ENCODE measurements at places on chromosomes 1 and 21.

DNA sequence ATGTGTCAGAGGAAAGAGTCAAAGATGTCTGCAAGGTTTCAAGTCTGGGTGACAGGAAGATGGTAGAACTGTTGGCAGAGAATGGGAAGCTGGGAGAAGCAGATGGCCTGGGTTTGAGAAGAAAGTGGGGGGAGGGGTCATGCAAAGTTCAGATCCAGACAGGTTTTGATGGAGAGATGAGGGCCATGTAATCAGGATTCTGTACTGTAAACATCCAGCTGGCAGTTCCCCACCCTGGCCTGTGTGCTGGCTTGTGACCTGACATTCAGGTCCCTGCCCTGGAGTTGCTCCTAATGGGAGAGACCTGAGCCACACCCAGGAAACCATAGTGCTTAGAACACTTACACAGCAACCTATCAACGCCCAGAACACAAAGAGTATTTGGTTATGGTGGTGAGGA is 15.6 kb upstream of the ETV3 start:
- H3K4me1 ChIP-seq = peaks cover 33% of the 10 kb centered on the region
- no peak overlapping the region for H3K27ac ChIP-seq
- H3K27me3 ChIP-seq = no peaks in the 10 kb centered on the region
- H3K36me3 ChIP-seq = no peaks in the 10 kb centered on the region
- no peak overlapping the region for H3K4me3 ChIP-seq
- DNase-seq = no peak

DNA sequence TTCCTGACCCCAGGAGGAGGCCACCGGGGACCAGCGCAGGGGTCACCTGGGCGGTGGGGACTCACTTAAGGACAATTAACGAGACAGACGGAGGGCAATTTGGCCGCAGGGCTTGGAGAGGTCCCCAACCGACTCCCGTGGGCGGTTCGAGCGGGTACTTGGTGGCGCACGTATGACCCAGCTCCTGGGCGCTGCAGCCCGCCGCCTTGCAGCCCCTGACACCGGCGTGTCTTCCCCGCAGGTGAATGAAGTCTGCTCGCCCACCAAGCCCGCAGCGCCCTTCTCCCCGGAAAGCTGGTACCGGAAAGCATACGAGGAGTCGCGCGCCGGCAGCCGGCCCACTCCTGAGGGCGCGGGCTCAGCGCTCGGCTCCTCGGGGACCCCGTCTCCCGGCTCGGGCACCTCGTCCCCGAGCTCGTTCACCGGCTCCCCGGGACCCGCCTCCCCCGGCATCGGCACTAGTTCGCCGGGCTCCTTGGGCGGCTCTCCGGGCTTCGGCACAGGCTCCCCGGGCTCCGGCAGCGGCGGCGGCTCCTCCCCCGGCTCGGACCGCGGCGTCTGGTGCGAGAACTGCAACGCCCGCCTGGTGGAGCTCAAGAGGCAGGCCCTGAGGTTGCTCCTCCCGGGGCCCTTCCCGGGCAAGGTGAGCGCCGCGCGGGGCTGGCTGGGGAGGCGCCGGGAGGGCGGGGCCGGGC is 1.4 kb downstream of the KIF26B start:
- H3K4me1 ChIP-seq = peaks cover 9% of the 10 kb centered on the region
- H3K27ac ChIP-seq = no peak overlapping the region
- H3K36me3 ChIP-seq = no peaks in the 10 kb centered on the region
- peak; percentile 15 for DNase-seq

- no peaks in the 10 kb centered on the region for H3K36me3 ChIP-seq
- peak overlapping the region; percentile 93 for H3K27ac ChIP-seq
- no peaks in the 10 kb centered on the region for H3K27me3 ChIP-seq
- H3K4me3 ChIP-seq = peak overlapping the region; percentile 43
Measured at GRCh38 chr1:228162286-228163006, 3.2 kb upstream of the IBA57 start.

GRCh38 chr1:108089477-108089876 is 110.7 kb downstream of the SLC25A24 start:
- no peak overlapping the region for H3K27ac ChIP-seq
- no peak for DNase-seq
- H3K4me1 ChIP-seq = no peaks in the 10 kb centered on the region

DNA sequence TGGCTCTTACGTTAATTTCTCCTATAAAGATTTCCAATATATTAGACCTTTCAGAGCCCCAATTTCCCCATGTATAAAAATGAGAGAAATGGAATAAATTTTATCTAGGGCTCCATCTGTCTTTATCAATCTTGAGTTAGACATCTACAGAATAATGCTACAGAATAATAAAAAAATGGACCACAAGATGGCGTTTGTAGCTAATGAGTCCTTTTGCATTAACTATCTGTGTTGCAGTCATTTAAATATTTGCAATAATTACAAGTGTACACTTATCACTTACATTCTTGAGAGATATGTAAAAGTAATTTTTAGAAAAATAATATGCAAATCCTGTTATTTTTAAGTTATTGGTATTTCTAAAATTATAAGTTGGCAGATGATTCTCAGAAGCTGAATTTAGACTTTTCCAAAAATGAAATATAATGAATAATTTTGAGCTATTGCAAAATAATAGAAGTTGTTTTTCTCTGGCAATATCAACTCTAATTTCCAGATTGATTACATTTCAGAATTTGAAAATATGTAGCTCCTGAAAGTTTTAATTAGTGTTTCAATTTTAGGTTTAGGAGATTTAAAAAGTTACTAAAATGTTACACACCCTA is 87.7 kb downstream of the SNX7 start:
- H3K36me3 ChIP-seq = no peaks in the 10 kb centered on the region
- DNase-seq = no peak
- no peak overlapping the region for H3K27ac ChIP-seq

DNA sequence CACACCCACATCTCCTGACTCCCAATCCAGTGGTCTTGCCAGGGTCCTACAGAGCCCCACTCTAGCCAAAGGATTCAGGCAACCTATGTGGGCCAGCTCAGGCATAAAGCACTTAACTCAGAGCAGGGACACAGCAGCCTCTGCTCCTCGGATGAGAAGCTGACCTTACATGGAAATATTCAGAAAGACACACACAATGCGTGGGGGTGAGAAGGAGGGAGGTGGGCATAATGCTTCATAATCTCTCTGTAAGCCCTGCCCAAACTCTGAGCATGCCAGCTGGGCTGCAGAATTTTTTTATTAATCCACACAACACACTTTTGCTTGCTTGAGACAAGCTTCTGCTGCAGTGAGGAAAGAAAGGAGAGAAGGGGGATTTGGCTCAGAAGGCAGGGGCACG is 21.6 kb downstream of the KCND3 start:
- no peak for DNase-seq
- H3K4me3 ChIP-seq = no peak overlapping the region
- H3K36me3 ChIP-seq = no peaks in the 10 kb centered on the region
- H3K4me1 ChIP-seq = no peaks in the 10 kb centered on the region
- no peak overlapping the region for H3K27ac ChIP-seq

- no peak for DNase-seq
- peaks cover 3% of the 10 kb centered on the region for H3K27me3 ChIP-seq
- peaks cover 3% of the 10 kb centered on the region for H3K4me1 ChIP-seq
- H3K27ac ChIP-seq = no peak overlapping the region
Measured at GRCh38 chr21:45736690-45737484, 93.4 kb downstream of the PCBP3 start.

DNA sequence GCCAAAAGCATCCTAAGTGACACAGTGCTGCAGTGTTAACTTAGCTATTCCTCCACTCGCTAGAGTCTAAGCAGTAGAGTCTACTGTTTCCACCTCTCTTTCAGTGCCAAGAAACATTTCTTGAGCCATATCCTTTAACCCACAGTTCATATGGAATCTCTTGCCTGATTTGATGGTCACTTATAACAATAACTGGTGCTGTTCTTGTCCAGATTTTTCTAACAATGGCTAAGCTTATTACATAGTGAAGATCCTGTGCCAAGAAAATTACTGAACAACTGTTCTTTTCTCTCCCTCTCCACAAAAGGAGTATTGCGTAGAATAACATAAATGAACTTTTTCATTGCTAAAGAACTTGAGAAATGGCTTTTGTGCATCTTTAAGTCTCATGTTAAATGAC is 121.3 kb downstream of the CDC7 start:
- DNase-seq = no peak
- H3K27me3 ChIP-seq = no peaks in the 10 kb centered on the region
- no peaks in the 10 kb centered on the region for H3K4me1 ChIP-seq
- no peak overlapping the region for H3K27ac ChIP-seq
- no peak overlapping the region for H3K4me3 ChIP-seq
- H3K36me3 ChIP-seq = no peaks in the 10 kb centered on the region

DNA sequence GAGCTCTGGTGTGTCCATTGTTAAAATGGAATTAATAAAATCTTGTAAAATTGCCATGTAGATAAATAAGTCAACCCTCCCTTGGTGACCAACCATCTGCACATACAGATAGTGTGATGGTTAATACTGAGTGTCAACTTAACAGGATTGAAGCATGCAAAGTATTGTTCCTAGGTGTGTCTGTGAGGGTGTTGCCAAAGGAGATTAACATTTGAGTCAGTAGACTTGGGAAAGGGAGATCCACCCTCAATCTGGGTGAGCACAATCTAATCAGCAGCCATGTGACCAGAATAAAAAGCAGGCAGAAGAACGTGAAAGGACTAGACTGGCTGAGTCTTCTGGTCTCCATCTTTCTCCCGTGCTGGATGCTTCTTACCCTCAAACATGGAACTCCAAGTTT is 174.8 kb downstream of the LTN1 start:
- DNase-seq = no peak
- H3K27me3 ChIP-seq = no peaks in the 10 kb centered on the region
- H3K27ac ChIP-seq = no peak overlapping the region

- H3K27me3 ChIP-seq = no peaks in the 10 kb centered on the region
- no peak overlapping the region for H3K4me3 ChIP-seq
- peaks cover 72% of the 10 kb centered on the region for H3K4me1 ChIP-seq
- peak; percentile 79 for DNase-seq
- no peaks in the 10 kb centered on the region for H3K36me3 ChIP-seq
- H3K27ac ChIP-seq = peak overlapping the region; percentile 74
Measured at GRCh38 chr21:35147439-35147838, 98.3 kb upstream of the RUNX1 start.

DNA sequence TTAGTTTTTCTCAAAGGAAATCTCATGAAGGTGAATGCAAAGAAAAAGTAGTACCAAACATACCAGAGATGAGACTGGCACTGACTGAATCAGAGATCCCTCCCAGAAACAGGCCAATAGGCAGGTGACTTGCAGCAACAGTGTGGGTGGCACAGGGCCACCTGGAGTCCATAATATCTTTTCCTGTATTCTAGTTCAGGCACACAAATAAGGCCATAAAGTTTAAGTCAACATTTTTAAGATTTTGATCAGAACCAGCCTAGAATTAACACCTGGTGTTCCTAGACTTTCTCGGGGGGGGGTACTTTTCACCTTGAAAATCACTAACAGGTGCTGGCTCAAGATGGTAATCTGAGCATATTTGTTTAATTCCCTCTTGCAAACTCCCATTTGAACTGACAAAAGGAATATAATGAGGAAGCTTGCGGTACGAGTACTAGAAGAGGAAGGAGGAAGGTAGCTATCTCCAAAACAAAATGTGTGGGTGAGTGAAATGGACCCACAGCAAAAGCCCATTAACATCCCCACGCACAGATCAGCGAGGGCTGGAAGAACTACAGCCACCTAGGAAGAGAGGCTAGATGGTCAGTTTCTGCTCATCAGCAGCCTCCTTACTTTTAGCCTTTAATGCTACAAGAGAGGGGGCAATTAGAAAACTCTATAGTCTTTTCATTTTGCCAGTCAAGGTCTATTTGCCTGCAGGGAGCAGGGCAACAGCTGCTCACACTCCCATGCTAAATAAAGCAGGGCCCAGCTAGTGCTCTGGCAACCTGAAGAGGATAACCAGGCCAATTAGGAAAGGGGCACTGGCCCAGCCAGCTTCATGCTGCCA is 18.9 kb downstream of the SDE2 start:
- no peak overlapping the region for H3K4me3 ChIP-seq
- no peaks in the 10 kb centered on the region for H3K27me3 ChIP-seq
- no peak for DNase-seq
- no peaks in the 10 kb centered on the region for H3K4me1 ChIP-seq

- peaks cover 28% of the 10 kb centered on the region for H3K4me1 ChIP-seq
- H3K27me3 ChIP-seq = no peaks in the 10 kb centered on the region
- H3K27ac ChIP-seq = no peak overlapping the region
- H3K4me3 ChIP-seq = no peak overlapping the region
- no peak for DNase-seq
- no peaks in the 10 kb centered on the region for H3K36me3 ChIP-seq
Measured at GRCh38 chr1:44040846-44041245, 9.6 kb upstream of the SLC6A9 start.

DNA sequence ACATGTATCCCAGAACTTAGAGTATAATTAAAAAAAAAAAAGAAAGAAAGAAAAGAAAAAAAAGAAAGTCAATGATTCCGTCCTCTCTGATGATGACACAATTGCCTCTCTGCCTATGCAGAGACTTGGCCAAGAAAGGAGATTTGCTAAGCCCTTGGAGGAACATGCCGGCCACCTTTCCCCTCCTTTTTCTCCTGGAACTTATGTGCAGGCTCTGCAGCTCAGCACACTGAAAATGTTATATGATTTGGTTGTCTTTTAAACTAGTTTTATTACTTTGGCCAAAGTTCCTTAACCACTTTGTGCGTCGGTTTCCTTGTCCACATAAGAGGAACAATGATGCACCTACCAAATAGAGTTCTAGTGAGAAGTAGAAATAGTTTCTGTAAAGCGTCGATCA is 111.4 kb upstream of the ZNF644 start:
- DNase-seq = no peak
- H3K27me3 ChIP-seq = no peaks in the 10 kb centered on the region
- no peaks in the 10 kb centered on the region for H3K36me3 ChIP-seq
- H3K27ac ChIP-seq = no peak overlapping the region
- H3K4me3 ChIP-seq = no peak overlapping the region

- H3K4me3 ChIP-seq = no peak overlapping the region
- no peaks in the 10 kb centered on the region for H3K4me1 ChIP-seq
- H3K27me3 ChIP-seq = no peaks in the 10 kb centered on the region
- H3K36me3 ChIP-seq = no peaks in the 10 kb centered on the region
Measured at GRCh38 chr1:17156108-17156507, 36.9 kb upstream of the PADI2 start.

GRCh38 chr1:246460406-246460805 is 46.7 kb downstream of the SMYD3 start:
- H3K4me1 ChIP-seq = peaks cover 5% of the 10 kb centered on the region
- H3K4me3 ChIP-seq = no peak overlapping the region
- H3K36me3 ChIP-seq = no peaks in the 10 kb centered on the region
- no peak overlapping the region for H3K27ac ChIP-seq

GRCh38 chr21:26819740-26820324 is 25.4 kb downstream of the ADAMTS1 start:
- no peak for DNase-seq
- no peak overlapping the region for H3K4me3 ChIP-seq
- H3K36me3 ChIP-seq = no peaks in the 10 kb centered on the region
- no peaks in the 10 kb centered on the region for H3K27me3 ChIP-seq
